Caco-2 (cell line): ENCODE measurements at places on chromosomes 7 and 10.

DNA sequence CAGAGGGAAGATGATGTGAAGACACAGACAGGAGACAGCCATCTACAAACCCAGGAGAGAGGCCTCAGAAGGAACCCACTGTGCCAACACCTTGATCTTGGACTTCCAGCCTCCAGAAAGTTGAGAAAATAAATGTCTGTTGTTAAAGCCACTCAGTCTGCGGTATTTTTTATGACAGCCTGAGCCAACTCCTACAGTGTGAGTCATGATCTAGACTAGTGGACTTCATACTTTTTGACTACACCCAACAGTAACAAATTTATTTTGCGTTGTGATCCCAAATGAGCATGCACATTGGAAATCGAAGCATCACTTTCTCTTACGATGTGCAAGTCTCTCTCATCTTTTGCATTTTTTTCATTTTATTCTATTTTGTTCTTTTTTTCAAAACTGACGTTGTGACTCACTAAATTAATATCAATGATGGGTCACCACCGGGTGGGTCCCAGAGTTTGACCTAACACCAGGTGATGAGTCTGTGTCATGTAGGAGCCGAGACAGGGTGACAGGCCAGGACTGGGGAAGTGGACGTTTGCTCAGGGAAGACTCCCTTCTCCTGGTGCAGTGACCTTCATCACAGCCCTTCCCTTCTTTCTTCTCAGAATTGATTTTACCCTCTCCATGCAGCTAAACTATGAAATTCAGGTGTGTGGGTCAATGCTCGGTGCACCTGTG, 28.9 kb downstream of the PHYH start:
- DNase-seq, result peak; percentile 13

- DNase-seq, result no peak
These were observed 9.8 kb upstream of the COMTD1 start for GRCh38 chr10:75245354-75246250.

DNA sequence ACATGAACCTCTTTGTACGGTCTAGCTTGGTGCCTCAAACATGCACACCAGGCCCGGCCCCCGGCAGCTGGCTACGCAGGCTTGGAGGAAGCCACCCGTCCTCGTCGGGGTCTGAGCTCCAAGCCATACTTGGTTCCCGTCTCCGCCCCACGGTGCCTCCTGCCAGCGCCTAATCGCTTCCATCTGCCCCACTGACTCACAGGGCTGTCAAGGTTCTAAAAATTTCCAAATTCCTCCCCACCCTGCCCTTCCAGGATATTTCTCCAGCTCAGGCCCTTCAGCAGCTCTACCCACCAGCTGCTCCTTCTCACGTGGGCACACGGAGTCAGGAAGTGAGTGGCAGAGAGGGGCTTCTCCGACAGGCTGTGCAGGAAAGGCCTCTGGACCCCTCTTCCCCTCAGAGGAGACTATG, 38.8 kb downstream of the TMEM270 start:
- DNase-seq, result no peak

GRCh38 chr7:54888067-54888733, 129.2 kb upstream of the SEC61G start:
- no peak for DNase-seq

- DNase-seq, result no peak
These were observed 145.8 kb upstream of the UNC5B start for GRCh38 chr10:71066600-71066999.

DNA sequence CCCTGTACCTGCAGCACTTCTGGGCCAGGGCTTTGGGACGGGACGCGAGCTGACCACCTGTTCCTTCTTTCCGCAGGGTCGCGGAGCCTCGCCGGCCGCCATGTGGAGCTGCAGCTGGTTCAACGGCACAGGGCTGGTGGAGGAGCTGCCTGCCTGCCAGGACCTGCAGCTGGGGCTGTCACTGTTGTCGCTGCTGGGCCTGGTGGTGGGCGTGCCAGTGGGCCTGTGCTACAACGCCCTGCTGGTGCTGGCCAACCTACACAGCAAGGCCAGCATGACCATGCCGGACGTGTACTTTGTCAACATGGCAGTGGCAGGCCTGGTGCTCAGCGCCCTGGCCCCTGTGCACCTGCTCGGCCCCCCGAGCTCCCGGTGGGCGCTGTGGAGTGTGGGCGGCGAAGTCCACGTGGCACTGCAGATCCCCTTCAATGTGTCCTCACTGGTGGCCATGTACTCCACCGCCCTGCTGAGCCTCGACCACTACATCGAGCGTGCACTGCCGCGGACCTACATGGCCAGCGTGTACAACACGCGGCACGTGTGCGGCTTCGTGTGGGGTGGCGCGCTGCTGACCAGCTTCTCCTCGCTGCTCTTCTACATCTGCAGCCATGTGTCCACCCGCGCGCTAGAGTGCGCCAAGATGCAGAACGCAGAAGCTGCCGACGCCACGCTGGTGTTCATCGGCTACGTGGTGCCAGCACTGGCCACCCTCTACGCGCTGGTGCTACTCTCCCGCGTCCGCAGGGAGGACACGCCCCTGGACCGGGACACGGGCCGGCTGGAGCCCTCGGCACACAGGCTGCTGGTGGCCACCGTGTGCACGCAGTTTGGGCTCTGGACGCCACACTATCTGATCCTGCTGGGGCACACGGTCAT, 13.3 kb downstream of the GPR146 start:
- DNase-seq, result no peak

- no peak for DNase-seq
These were observed 6.1 kb downstream of the CHRM2 start for GRCh38 chr7:136874393-136875032.

DNA sequence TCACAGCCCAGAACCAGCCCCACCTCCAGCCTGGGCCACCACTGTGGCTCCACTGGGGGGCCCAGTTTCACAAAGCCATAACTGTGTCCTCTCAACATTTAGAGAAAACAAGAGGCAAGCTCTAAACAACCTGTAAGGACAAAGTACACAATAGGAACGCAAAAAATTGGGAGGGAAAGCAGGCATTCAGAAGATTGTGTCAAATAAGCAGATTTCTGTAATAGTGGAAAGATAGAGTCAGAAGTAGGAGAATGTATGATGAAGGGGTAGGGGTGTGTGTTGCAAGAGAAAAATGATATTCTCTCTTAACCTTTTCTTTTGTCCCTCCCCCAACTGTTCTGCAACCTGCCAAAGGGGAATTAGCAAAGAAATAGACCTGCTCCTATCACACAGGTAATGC, 449.9 kb upstream of the NPVF start:
- no peak for DNase-seq

DNA sequence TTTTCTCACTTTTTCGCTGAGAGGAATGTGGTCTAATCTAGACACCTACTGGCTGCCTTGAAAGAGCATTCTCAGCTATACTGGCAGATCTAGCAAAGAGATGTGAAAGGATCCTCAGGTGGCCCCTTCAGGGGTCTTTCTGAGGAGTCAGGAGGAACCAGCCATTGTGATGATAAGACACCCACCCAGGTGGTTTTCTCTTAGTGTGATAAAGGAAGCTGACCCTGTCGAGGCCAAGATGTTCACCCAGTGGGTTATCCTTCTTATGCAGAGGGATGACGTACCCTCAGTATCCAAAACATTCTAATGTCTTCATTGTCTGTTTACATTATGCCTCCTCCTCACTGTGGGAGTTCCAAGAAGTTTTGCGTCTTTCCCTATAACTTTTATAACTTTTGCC, 98.3 kb upstream of the LRGUK start:
- no peak for DNase-seq

- peak; percentile 63 for DNase-seq
These were observed 41.4 kb downstream of the GNA12 start for GRCh38 chr7:2802504-2803341.

GRCh38 chr10:72728462-72728861, 36.5 kb downstream of the MCU start:
- no peak for DNase-seq

DNA sequence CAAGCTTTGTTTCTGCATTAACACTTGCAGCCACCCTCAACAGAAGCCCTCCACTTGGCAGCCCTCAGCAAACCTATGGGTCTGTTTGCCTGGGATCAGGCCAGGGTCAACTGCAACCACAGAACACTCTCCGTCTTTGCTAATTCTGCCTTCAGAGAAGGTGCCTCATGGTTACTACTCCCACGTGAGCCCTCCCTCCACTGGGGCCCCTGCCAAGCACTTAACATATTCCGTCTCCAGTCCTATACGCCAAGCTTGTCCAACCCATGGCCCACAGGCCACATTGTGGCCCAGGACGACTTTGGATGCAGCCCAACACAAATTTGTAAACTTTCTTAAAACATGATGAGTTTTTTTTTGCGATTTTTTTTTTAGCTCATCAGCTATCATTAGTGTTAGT, 54.7 kb downstream of the HSPA12A start:
- no peak for DNase-seq

DNA sequence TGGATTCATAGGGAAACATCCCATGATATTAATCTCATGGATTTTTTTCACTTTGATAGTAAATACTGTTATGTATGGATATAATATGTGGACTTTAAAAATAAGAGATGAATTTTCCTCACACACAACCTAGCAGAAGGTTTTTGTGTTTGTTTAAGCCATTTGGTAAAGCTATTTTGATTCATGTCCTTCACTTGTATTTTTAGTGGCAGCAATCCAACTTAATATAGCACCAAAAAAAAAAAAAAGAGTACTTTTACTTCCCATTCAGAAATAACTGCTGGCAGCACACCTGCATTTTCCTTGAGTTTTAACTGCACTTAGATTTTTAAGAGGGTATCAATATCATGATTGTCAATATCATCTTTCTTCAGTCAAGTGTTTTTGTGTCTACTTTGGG, 60.0 kb downstream of the MCMBP start:
- DNase-seq, result no peak

GRCh38 chr10:93672022-93672678, 30.2 kb downstream of the FRA10AC1 start:
- DNase-seq, result no peak

- peak; percentile 65 for DNase-seq
These were observed 114.5 kb downstream of the TMEM130 start for GRCh38 chr7:98755138-98755898.

- no peak for DNase-seq
These were observed 13.5 kb upstream of the IL6 start for GRCh38 chr7:22713463-22713862.

GRCh38 chr7:55343860-55344606, 21.1 kb upstream of the LANCL2 start:
- no peak for DNase-seq

GRCh38 chr7:2567679-2568278, 9.0 kb downstream of the IQCE start:
- DNase-seq, result peak; percentile 23

- DNase-seq, result no peak
These were observed 13.5 kb upstream of the GPR85 start for GRCh38 chr7:113100121-113100603.

GRCh38 chr10:3210251-3210877, 37.8 kb upstream of the PITRM1 start:
- DNase-seq, result no peak

GRCh38 chr7:30474893-30475292, 3.7 kb downstream of the NOD1 start:
- no peak for DNase-seq

GRCh38 chr7:140364819-140365218, 33.5 kb downstream of the SLC37A3 start:
- no peak for DNase-seq
